ENCODE measurements at places on chromosomes 7 and 10.

DNA sequence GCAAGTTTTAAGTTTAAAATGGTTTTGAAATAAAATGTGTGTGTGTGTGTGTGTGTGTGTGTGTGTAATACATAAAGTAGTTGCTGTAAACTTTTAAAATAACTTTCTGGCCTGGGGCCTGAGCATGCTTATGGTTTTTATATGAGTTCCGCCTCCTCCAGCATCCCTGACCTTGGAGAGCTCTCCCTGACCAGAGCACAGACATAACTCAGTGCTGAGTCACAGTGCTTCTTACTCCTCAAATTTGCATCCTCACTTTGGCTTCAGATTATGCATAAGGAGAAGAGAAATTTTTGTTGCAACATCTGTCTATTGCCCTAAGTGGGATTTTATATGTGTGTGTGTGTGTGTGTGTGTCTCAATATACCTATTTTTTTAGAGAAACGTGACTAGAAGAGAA lies 200.8 kb downstream of the ELMO1 start:
- DNase-seq = peak; percentile 26

- DNase-seq = no peak
Measured at GRCh38 chr10:14456218-14456869, 125.6 kb upstream of the FRMD4A start.

GRCh38 chr10:13347500-13348156 lies 465 bp downstream of the SEPHS1 start:
- peak; percentile 74 for DNase-seq

DNA sequence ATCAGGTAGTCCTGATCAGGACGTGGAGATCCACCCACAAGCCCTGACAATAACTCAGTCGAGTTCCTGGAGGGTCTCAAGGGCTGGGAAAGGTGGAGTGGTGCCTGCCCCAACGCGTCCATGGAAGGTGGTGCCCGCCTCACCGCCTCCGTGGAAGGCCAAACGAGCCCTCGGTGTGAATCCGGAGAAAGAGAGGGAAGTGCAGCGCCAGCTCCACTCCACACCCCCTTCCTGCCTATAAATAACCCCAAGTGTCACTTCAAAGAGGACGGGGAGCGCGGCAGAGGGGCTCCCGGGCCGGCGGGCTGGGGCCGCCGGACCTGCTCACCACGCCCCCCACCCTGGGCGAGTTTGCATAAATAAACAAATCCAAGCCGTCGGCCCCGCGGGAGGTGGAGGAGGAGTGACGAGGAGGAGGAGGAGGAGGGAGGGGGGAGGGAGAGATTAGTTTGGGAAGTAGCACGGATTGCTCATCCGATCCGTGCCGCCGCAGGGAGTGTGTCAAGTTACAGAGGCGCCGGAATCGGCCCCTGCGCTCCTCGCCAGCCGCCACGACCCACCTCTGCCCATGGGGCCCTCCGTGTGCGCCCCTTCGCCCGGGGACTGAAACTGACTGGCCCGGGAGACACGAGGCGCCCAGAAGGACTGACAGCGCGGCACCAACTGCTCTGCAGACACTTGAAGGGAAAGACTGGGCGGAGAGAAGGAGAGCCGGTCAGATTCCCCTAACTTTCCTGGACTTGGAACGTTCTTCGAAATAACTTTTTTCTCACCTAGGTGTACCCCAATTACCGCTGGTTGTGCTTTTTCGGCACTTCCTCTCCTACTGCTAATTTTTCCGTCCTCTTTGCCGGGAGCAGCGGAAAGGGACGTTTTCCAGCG lies at the start of gene COL13A1:
Gene COL13A1, plus strand, starts transcription at position 473 of the 882 bp plus-strand sequence. CDS start 518 bp downstream, outside the sequence.
- peak; percentile 88 for DNase-seq

- no peak for DNase-seq
Measured at GRCh38 chr10:68434657-68435056, 27.6 kb upstream of the RUFY2 start.

DNA sequence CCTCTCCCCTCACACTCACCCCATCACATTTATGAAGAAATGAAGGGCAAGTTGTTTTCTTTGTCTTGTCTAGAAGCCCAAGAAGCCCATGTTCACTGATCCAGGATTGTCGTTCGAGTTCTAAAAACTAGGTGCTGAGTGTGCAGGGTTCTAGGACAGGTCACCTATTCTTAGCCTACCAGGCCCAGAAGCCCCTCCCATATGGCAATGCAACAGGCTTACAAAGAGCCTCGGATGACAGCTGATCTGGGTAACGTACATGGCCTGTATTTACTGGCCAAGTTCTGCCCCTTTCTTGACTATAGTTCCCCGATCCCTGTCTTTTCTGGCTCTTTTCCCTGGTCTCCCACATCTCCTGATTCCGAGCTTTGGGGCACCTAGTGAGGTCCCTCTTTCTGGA lies 160.9 kb downstream of the FZD1 start:
- no peak for DNase-seq

DNA sequence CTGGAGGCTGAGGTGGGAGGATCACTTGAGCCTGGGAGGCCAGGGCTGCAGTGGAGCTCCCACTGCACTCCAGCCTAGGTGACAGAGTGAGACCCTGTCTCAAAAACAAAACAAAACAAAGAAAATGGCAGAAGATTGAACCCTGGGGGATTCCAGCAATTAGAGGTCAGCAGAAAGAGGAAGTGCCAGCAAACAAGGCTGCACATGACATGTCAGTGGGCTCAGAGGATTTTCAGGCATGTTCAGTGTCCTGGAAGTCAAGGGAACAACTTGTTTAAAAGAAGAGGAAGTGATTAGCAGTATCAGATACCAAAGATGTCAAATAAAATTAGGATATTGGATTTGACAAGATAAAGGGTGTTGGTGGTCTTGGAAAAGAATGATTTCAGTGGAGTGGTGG lies 32.3 kb downstream of the RAB18 start:
- no peak for DNase-seq

- DNase-seq = no peak
Measured at GRCh38 chr10:84095811-84096497, 43.4 kb upstream of the GHITM start.

DNA sequence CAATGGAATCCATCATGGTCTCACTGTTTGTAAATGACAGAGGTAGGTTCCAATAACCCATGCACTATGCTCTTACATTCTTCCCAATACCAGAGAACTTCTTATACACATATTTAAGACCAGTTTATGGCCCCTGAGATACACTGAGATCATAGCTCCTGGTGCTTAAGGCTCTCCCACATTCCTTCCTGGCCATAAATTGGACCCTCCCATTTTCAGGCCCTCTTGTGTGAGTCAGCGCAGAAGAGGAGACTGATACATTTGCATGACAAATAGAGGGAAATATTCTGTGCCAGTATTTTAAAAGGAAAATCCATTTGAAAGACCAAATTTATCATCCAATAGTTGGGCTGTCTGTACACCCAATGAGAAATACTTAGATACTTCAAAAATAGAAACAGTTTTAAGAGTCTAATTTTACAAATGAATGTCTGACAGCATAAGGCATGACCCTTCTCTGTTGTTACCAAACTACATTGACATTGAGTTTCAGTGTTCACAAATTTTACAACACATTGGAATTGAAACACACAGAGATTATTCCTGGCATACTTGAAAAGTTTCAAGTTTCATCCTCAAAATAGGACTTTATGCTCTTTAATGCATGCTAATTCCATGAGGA lies 35.3 kb downstream of the SLC16A9 start:
- no peak for DNase-seq

DNA sequence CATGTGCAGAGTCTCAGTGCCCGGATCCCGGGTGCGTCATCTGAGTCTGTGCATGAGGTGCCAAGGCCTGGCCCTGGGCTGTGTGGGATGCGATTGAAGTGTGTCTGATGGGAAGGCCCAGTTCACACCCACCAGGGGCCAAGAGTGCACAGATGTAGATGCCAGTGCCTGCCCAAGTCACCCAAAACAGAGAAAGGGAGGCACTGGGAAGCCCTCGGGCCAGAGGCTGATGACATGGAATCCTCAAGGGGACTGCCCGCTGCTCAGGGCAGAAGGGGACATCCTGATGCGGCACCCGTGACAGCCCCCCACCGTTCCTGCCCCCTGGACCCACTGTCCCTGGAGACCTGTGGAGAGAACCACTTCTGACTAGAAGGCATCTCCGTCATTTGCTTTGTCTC lies 72.2 kb upstream of the ZNF479 start:
- DNase-seq = no peak

DNA sequence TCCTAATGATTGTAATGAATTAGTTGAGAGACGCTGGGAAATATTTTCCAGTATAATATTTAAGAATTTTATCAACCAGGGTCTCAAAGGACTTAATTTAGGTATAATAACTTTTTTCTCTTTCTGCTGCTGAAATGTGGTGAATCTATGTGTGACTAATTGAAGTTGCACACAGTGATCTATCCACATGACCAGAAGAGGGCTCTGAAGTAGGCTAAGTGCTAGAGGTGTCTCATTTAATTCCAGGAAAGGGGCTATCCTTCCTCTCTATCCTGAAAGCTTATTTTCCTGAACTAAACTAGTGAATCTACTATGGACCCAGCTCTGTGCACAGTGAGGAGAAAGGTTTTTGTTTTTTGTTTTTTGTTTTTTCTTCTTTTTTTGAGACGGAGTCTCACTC lies 294.4 kb upstream of the MYO3A start:
- no peak for DNase-seq

DNA sequence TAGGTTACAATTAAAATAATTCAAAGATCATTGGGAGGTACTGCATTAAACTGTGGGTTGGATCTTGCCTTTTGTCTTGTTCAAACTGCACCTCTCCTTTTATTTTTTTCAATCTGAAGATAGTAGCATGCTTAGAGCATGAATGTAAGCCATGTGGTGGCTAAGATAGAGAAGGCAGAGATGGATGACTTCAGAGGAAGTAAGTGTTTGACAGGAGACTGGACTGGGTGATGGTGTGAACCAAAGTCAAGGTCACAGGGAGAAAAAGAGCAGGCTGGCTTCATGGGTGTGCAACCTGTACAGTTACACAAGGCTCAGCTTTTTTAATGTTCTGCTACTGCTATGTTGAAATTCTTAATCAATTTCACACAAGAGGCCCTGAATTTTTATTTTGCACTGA lies 85.6 kb downstream of the ZEB1 start:
- no peak for DNase-seq

DNA sequence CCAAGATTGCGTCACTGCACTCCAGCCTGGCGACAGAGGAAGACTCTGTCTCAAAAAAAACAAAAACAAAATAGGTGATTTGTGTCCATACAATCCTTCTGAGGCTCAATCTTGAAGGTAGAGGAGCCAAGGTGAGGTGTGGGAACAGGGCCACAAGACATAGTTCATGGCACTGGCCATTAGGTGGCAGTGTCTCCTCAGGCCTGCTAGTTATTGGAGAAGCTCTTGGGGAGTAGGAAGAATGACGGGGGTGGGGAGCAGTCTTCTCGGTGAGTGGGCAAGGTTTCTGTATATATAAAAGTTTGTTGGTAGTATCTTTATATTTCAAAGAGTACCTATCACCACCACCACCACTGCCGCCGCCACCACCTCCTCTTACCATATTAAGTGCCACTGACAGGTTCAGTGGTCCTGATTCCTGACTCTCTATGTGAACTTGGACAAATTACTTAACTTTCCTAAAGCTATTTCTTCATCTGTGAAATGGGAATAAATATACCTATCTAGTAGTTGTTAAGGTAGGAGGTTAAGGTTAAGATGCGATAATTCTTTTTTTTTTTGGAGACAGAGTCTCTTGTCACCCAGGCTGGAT lies 24.0 kb downstream of the CCSER2 start:
- DNase-seq = peak; percentile 82

GRCh38 chr10:15405319-15405718 lies 34.2 kb upstream of the FAM171A1 start:
- no peak for DNase-seq

DNA sequence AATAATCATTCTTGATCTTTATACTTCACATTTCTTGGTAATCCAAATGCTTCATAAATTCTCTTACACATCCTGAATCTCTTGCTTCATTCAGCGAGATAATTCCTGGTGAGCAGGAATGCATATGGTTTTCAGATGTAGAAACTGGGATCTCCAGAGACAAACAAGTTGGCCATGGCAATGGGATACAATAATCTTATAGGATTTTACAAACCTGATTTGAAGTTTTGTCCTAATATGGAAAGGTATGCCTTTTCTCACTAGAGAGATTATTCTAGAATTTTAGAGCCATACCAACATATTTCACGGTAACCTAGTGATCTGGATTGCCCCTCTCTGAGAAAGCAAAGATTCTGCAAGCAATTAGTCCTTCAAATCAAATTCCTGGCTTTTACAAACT lies 13.1 kb upstream of the TRDMT1 start:
- DNase-seq = no peak

DNA sequence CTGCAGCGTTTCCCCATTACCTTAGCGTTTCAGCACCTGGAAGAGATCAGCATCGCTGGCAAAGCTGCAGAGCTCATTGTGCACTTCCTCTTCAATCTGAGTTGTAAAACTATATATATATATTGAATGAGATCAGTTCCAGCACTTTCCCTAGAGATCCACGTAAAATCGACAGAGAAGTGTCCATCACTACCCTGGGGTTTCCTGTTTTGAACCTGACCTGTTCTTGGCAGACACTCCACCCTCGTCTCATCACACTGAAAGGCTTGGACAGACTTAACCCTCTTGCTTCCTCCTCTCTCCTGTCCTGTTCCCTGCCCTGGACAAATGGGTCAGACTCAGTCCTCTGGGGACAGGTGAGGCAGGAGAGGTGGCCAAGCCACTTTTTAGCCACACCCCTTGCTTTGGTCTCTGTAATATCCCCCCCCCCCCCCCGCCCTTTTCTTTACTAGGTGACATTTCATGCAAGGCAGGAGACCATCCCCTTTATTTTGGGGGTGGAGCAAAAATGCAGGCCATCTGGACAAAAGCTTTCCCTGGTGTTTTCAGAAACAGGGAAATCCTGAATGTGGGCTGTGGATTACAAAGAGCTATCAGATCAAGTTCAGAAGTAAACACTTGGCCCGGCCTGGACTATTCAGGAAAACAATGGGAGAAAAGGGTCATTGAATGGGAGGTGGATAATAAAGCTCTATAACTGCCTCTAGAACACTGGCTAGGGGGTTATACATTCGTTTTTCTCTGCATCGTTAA lies 83.7 kb upstream of the KDM7A start:
- DNase-seq = no peak

- DNase-seq = no peak
Measured at GRCh38 chr7:73547841-73548240, 9.6 kb downstream of the BCL7B start.

GRCh38 chr7:100971111-100972001 lies 2.0 kb downstream of the MUC12 start:
- no peak for DNase-seq

DNA sequence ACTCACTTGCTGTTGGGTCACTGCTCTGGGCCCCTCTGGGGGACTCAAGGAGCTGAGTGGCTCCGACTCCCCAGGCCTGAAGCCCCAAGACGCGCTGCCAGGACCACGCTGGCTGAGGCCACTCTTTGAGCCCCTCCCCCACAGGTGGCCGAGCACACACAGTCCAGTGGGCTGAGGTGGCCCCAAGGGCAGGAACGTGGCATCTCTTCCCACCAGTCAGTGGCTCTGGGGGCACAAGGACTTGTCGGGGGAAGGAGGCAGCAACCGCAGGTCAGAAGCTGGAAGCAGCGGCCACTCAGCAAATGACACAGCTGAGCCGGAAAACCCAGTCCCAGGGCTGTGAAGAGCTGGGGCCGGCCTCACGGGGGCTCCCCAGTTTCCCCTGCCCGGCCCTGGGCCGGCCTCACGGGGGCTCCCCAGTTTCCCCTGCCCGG lies 24.1 kb downstream of the GRIFIN start:
- no peak for DNase-seq
